ENCODE measurements at places on chromosomes 4 and X. TPM values are rescaled to one million over a fixed set of nuclear protein-coding genes. Genes with fewer than 3 reads are reported as not detected.

- no peak for DNase-seq
These were observed 175.0 kb upstream of the HS3ST1 start for GRCh38 chr4:11603591-11604194.

DNA sequence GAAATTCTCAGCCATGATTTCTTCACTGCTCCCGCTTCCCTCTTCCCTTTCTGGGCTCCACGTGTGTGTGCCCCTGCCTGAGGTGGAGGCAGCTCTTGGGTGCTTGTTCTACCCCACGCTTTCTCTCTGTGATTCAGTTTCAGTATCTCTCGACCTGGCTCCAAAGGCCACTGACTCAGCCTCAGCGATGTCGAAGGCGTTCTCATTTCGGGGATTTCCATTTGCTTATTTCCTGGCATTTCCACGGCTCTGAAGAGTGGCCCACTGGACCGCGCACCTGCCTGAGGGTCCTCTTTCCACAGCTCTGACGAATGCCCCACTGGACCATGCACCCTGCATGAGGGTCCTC, 52.4 kb downstream of the GAK start:
- peak; percentile 31 for DNase-seq

GRCh38 chr4:26557164-26557563, 26.7 kb upstream of the TBC1D19 start:
- DNase-seq, result no peak

GRCh38 chrX:24676403-24677024, 17.2 kb upstream of the POLA1 start:
- DNase-seq, result no peak

DNA sequence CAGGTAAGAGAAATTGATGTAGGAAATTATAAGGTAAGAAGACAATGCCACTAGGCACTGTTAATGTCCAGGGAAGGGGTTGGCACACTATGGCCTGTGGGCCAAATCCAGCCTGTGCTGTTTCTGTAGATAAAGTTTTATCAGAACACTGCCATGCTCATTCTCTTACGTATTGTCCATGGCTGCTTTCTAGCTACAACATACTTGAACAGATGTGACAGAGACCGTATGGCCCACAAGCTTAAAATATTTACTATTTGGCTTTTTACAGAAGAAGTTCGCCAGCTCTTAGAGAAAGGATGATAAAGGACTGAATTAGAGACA, 168.0 kb downstream of the CDS1 start:
- DNase-seq, result no peak

DNA sequence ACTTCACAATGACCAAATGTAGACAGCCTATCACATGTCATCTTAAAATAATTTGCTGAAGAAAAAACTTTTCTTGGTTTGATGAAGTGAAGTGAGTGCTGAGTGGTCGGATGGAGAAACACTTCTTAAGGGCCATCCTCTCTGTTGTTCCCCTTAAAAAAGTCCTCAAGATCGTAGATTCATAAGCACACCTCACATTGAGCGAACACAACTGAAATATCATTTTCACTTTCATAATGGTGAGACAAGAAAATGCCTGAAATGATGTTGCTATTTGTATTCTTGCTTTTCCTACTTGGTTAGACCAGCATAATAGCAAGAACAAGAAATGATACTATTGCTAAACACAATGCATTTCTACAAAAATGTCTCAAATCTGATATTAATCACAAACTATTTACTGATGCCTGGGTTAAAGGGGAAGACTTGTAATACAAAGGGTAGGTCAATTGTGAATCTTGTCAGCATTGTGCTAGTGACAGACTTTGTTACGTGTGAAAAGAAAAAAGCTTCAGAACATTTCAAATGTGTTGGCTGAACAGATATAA, 305.6 kb upstream of the NR3C2 start:
- no peak for DNase-seq

- no peak for DNase-seq
These were observed 63.6 kb downstream of the HADH start for GRCh38 chr4:108053251-108053711.

GRCh38 chrX:40644821-40645358, 2.5 kb downstream of the CXorf38 start:
- DNase-seq, result peak; percentile 56

DNA sequence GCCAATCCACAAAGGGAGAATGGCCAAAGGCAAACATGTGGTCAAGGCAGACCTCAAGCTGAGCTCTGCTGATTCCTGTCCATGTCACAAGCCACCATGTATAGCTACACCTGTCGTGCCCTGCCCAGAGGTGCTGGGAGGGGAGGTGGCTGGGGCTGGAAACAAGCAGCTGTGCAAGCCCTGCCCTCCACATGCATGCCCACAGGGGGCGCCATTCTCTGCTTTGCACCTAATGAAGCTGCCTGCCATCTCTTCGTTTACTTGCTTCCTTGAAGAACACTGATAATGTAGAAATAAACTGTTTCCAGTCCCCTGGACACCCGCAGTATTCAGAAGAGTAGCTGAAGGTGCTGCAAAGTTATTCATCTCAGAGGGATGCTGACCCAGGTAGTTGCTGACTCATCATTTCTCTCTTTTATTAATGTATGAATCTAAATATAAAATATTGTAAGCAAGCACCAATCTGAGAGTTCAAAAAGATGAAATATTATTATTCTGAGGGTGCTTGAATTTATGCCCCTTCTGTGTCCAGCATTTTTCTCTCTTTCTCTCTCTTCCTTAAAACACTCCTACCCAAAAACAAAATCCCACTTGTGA, 278.6 kb downstream of the ADGRA3 start:
- DNase-seq, result peak; percentile 47

DNA sequence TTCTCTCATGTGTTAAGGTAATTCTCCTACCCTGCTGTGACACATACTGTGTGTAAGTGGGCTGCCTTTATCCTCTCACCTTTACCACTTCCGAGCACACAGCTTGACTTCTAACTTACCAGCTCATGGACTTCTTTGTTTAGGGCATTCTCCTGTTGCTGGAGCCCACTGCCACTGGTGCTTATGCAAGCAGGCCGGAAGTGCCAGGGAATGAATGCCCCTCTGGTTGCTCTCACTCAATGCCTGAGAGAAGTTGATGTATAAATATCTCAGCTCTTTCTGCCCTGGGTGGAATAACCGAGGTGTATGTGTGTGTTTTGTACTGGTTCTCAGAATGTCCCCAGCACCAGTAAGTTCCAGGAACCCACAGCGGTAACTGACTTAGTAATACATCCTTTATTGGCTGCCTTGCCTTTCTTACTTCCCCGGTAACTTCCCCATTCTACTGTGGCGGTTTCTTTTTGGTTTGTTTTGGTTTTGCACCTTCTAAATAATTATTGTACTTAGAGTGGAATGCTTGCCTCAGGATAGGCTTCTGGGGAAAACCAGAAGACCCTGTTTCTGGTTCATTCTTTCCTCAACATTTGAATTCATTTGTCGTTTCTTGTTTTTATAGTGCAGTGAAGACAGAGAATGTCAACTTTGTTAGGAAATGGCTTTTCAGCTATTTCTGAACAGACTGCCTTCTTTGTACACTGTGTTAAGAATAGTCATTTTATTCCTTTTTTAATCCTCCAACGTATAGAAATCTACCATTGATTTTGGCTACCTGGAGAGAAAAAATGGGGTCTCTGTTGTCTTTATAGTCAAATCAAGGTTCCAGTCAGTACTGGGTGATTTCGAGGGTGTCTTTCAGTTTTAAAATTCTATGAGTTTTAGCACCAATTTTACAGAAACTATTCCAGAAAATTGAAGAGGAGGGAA, 45.4 kb downstream of the CXorf58 start:
- DNase-seq, result peak; percentile 31

DNA sequence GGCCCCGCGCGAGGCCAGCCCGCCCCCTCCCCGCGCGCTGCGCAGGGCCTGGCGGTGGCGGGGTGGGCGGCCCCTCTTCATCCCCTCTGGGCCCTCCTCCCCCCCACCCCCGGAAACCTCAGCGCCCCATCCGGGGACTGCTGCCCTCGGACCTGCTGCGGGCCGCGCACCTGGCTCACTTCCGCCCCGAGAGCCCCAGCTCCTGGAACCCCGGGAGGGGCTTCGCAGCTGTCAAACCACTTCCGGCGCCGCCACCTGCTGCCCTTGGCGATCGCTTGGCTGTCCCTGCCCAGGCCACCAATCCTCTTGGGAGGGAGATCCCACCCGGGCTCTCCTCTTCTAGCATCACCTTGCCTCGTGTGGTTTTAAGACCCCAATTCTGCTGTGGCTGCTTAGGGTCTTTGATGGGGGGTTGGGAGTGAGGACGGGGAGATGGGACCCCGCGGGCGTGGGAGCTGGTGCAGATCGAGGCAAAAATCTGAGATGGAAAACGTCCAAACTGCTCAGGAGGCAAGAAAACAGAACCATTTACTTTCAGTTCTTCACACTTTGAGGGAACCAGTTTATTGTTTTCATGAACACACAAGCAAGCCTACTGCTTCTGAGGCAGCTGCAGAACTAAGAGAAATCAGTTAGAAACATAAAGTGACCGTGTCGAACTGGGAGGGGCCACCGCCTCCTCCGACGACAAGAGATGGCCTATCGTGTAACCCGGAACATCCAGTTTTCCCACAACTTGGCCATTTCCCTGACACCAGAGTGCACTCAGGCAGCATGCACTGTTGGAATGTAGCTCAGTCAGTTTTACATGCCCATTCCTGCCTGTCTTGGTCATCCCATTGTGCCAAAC, 754 bp downstream of the MTMR1 start:
- peak; percentile 52 for DNase-seq

- no peak for DNase-seq
These were observed 4.9 kb downstream of the FRAS1 start for GRCh38 chr4:78061939-78062570.

LYAR gene
- polyA plus RNA-seq, result 19.7 TPM

SMARCA1 gene
- polyA plus RNA-seq, result 5.0 TPM

- DNase-seq, result no peak
These were observed 11.7 kb downstream of the GPM6B start for GRCh38 chrX:13805241-13805640.

GRCh38 chr4:169933531-169933930, 92.7 kb downstream of the MFAP3L start:
- DNase-seq, result no peak

DNA sequence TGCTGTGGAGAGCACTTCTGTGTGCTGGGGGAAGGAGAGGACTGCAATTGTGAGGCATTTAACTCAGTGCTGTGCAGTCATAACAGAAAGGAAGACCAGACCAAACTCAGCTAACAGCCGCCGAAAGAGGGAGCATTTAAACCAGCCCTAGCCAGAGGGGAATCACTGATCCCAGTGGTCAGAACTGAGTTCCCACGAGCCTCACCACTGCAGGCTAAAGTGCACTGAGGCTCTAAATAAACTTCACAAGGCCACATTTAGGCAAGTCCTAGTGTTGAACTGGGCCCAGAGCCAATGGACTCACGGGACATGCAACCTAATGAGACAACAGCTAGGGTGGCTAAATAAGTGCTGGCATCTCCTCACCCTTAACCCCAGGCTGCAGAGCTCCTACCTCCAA, 20.4 kb downstream of the IQCM start:
- DNase-seq, result no peak

DNA sequence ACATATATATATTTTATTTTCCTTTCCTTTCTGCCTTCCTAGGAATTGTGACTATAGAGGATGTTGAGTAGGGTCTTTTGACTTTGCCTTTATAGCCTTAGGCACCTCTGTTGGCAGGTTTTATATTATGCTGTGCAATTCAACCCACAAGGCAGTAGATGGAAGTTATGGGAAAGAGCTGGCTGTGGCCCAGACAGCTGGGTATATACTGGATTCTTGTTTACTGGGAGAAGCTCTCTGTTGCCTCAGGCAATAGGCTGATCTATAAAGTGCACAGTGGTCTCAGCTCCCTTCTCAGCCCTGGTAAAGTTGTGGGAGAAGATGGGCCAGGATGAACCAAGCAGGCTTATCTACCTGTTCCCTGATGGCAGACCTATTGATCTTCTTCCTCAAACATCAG, 342.0 kb downstream of the GBA3 start:
- no peak for DNase-seq

DNA sequence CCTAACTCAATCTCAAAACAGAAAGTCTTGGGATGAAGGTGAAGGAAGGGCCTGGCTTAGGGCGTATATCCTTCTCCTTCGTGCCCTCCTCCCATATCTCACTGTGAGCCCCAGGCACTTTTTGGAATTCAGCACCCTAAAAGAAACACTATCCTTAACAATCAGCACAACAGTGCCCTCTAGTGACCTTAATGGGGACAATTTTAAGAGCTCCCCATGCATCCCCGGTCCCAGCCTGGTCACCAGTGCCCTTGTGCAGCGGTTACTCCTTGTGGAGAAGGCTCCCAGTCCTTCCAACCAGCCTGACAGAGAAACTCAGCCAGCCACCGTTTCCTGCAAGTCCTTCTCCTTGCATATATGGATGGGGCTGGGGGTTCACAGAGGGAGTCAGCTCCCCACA, 4.2 kb downstream of the PAK3 start:
- DNase-seq, result peak; percentile 11

STOX2 gene
- polyA plus RNA-seq, result not detected

- DNase-seq, result no peak
These were observed 605.5 kb upstream of the PITX2 start for GRCh38 chr4:111228396-111228795.

DNA sequence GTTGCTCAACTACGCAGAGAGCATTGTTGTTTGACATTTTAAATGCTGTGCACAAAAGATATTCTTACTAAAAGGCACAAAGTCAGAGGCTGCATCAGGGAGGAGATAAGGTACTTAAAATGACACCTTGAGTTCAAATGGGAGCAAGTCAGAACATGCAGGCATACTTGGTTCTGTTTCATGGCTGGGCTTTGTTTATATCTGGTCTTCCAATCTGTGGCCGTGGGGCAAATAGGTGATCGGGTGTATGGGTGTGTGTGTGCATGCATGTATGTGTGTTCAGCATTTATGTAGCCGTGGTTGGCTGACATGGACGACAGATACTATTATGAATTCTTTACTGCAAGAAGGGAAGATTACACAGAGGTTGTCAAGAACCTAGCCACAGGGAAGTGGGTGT, 106.1 kb downstream of the RASL11B start:
- no peak for DNase-seq

- DNase-seq, result no peak
These were observed 624.6 kb upstream of the TECRL start for GRCh38 chr4:65033899-65034298.

DNA sequence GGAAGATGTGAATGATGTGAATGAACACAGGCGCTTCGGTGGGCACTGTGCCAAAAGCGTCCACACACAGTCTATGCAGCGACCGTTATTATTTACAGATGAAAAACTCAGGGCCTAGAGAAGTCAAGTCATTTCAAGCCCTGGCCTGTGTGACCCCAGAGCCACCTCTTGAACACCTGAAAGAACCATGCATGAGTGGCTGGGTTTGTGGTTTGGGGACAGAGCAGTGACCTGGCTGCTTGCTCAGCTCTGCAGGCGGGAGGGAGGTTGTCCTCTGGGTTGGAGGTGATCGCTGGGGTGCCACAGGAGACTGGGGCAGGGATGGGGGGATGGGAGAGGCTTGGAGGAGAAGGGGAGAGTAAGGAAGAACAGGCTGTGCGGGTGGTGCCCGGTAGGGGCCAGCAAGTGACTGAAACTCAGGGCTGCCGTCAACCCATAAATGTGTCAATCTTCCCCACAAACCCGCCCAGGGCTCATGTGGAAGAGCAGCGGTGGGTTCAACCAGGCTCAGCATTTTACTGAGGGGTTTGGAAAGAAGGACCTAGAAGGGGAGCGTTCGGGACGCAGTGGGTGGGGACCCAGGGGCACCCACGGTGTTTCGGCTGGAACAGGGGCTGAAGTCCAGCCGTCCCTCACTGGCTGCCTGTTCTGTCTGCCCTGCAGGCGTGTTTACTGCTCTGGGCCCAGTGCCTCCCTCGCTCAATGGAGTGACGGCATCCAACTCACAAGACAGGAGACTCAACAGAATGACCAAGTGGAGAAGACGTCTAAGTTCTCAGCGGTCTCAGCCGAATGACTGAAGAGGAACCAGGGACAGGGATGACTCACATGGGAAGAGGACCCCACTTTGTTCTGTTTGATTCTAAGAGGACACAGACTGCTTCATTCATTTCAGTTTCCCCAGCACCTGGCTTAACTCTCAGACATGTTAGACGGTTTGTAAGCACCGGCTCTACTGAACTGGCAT, 167.8 kb downstream of the AFAP1 start:
- no peak for DNase-seq

Measured in naive thymus-derived CD4-positive, alpha-beta T cell (primary cell).